ENCODE measurements at places on chromosomes 1 and 21.

GRCh38 chr1:156113282-156113950 lies 1.1 kb upstream of the LMNA start:
- no peak for DNase-seq

DNA sequence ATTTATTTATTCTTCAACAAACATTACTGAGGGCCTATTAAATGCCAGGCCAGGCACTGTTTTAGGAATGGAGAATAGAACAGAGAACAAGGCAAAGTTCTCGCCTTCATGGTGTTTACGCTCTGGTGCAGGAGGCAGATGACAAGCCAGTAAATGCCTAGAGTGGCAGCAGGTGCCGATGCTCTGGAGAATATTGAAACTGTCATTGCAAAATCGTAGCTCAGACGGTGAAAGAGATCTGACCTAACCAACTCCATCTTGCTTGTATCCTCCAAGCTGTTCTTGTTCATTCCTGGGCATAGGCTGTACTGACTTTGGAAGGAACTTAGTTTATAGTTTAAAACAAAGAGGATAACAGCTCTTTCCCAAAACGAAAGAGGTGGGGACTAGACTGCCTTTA lies 13.5 kb upstream of the ENO1 start:
- DNase-seq = no peak

- DNase-seq = no peak
Observed at GRCh38 chr1:205141236-205142101, 19.7 kb upstream of the RBBP5 start.

GRCh38 chr21:36887963-36888362 lies 78.5 kb downstream of the HLCS start:
- DNase-seq = no peak

GRCh38 chr1:14826172-14826636 lies 227.7 kb downstream of the KAZN start:
- no peak for DNase-seq

DNA sequence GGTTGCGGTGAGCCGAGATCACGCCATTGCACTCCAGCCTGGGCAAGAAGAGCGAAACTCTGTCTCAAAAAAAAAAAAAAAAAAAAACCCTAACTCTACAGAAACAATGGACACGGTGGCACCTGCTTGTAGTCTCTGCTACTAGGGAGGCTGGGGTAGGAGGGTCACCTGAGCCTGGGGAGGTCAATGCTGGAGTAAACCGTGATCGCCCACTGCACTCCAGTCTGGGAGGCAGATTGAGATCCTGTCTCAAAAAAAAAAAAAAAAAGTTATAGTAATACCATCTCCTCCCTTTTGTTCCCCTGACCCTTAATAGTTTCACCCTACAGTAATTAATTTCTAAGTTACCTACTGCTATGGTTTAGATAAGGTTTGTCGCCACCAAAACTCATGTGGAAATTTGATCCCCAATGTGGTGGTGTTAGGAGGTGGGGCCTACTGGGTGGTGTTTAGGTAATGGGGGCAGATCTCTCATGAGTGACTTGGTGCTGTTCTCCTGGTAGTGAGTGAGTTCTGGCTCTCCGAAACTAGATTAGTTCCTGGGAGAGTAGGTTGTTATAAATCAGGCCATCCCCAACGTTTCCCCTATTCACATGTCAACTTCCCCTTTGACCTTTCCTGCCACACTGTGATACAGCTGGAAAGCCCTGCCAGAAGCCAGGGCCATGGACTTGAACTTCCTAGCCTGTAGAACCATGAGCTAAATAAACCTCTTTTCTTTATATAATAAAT lies 9.8 kb downstream of the FBXO42 start:
- DNase-seq = no peak

- no peak for DNase-seq
Observed at GRCh38 chr1:76374086-76374485, 299.5 kb downstream of the ST6GALNAC3 start.

DNA sequence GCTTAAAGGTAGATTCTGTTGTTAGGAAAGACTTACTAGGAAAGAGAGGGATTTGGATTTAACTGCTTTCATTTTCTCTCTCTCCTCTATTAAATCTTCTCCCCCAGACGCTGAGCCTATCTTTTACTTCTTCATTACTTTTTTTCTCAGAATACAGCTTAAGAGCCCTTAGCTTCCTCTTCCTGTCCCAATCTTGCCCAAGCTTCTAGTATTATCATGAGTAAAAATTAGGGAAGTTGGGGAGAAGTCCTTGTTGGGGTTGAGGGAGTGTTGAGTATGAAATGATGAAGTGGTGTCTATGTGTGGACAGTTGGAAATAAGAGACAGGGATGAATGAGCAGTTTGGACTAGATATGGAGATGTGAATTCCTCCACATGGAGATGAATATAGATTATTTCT lies 35.0 kb downstream of the ACP6 start:
- DNase-seq = no peak

DNA sequence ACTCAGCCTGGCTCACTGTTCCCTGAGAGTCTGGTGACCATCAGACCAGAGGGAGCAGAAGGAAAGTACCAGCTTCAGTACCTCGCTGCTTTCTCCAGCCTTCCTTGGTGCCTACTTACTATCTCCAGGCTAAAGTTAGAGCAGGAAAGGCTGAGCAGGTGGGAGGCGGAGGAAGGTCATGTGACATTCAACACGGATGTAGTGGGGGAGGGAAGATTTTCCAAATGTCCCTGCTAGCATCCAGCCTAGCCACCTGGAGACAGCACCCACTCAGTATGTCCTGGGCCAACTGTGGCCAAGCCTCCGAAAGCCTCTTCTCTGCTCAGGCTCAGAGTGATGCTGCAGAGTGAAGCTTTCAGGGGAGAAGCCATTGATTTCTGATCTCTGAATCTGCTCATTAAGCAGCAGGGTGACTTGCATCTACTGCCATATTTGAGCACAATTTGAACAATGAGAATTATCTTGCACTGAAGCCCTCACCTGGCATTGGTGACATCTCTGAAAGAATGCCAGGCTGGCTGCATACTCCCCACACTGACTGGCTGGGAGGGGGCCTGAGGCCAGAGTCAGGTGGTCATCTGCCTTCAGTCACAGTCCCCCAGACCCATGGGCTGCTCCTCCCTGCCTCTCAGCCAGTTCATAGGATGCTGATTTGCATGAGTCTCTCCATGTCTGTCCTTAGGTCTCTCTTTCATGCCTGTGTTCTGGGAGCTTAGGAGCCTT lies 86.2 kb downstream of the KCND3 start:
- DNase-seq = no peak

DNA sequence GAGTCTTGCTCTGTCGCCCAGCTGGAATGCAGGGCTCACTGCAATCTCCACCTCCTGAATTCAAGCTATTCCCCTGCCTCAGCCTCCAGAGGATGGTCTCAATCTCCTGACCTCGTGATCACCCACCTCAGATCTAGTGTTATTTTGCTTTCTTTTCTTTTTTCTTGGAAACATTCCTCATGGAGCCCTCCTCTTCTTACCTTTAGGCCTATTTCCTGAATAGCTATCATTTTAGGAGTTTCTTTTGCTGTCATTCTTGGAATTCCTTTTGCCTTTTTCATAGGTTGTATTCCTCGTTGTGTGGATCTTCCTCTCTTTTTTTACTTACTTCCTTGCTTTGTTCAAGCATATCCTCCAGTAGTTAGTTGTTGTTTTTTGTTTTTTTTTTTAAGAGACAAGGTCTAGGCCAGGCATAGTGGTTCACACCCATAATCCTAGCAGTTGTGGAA lies 173.8 kb downstream of the RASAL2 start:
- no peak for DNase-seq

DNA sequence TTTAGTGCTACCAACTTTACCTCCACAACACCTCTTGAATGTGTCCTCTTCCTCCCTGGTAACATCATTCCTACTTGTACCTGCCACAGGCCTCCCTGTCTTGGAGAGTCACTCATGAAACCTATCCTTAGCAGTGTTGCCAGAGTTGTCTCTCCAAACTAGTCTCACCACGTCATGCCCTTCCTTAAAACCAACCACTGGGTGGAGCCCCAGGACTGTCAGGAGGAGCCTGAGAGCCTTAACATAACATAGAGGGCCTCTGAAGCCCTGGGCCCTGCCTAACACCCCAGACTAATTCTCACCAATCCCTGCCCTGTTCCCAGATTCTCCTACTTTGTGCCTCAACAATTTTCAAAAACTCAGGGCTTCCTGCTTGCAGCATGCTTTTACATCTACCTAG lies 65.3 kb downstream of the ZNF697 start:
- DNase-seq = no peak

GRCh38 chr1:164914208-164914607 lies 355.2 kb downstream of the PBX1 start:
- no peak for DNase-seq
